Activated CD8-positive, alpha-beta T cell treated with anti-CD3 and anti-CD28 coated beads for 36 hours (primary cell): ENCODE measurements at places on chromosomes 13 and 19. TPM values are rescaled to one million over a fixed set of nuclear protein-coding genes. Genes with fewer than 3 reads are reported as not detected.

- no peak for DNase-seq
Measured at GRCh38 chr13:73055813-73056564, 2.8 kb upstream of the KLF5 start.

GRCh38 chr13:19890030-19890429 is 26.6 kb upstream of the ZMYM5 start:
- DNase-seq, result no peak

GRCh38 chr13:26621731-26622401 is 64.4 kb downstream of the WASF3 start:
- DNase-seq, result no peak

SIGLEC7 gene
- total RNA-seq, result not detected

- DNase-seq, result no peak
Measured at GRCh38 chr13:24681930-24682329, 1.7 kb downstream of the ATP12A start.

GRCh38 chr13:42526804-42527203 is 47.1 kb upstream of the TNFSF11 start:
- no peak for DNase-seq

DNA sequence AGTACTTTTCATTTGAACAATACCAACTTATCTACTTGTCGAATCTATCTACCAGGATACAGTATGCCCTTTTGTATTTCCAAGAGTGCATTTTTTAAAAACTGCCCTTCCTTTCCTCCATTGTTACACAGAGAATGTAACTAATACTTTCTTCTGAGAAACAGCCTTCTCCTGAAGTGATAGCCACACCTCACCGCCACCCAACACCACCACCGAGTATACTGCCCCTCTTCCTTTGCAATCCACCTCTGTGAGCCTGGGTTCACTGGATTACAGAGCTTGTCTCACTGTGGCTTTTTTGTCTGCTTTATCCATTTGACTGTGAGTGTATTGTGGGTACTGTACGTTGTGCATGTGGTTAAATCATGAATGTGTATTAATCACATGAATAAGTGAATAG is 305.4 kb downstream of the KLF12 start:
- no peak for DNase-seq

ACP7 gene
- not detected for total RNA-seq

DNA sequence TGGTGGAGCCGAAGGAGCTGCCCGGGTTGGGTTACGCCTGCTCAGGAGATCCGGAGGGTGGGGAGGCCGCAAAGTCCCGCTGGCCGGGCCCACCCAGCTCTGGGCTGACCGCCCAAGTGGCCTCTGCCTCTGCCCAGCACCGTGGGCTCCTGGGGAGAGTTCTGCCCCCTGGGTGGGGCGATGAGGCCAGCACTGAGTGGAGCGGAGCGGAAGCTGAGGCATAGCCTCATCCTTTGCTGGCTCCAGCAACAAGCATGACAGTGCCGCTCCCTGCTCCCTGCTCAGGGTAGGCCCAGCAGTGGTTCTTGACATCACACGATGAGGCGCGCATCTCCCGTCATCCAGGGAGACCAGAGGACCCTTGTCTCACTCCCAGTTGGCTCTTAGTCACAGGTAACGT is 22.5 kb downstream of the CCDC8 start:
- no peak for DNase-seq

DNA sequence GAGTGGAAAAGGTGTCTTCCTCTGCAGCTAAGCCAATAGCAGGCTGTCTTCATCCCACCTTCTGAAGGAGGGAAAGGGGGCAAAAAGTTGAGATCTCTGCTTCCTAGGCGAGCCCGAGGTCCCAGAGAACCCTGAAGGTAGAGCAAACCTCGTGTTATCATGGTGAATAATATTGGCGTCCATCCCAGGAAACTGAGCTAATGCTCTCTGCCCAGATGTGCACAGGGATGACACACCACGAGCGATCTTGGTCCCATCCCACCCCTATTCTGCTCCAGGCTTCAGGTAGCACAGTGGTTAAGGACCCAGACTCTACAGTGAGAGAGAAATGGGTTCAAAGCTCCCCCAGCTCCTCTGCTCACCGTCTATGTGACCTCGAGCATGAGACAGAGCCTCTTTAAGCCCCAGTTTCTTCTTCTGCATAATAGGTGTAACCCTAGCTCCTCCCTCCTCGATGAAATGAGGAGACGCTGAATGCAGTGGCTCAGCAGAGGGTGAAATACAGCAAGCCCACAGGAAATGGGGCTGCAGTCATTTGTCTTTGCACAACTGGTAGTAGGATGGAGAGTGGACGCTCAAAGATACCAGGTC is 9.9 kb upstream of the CEACAM20 start:
- no peak for DNase-seq

RGS9BP gene
- 0.32 TPM for total RNA-seq

HSPB6 gene
- total RNA-seq, result 0.85 TPM

DNA sequence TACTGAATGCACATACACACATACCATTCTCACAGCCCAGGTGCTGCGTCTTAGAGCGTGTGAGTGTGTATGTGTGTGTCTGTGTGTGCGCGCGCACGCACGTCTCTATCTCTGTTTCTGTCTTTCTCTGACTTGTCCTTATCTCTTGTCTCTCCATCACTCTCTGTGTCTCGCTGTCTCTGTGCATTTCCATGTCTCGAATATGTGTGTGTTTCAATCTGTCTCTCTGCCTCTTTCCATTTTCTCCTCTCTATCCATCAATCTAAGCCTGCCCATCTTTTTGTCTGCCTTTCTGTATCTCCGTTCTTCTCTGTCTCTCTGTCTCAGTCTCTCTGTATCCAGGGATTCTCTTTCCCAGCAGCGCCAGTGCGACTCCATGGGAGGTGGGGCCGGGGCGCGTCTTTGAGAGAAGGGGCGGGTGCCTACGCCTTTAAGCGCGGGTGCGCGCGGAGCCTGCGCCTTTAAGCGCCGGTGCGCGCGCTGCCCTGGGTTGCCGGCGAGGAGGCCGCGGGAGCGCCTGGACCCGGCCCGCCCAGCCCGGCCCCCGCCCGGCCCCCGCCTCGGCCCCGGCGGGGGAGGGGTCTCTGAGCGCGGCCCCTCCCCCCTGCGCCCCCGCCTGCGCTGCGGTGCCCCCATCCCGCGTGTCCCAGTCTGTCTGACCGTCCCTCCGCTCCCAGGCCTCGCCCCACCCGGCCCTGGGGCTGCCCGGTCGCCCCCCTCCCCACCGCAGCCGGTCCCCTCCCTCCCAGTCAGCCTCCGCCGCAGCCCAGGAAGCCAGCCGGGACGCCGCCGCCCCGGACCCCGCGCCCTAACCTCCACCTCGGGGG is at the start of gene LRFN3:
Gene LRFN3, plus strand, starts transcription at position 464 of the 827 bp plus-strand sequence. CDS start 3,052 bp downstream, outside the sequence.
- peak; percentile 72 for DNase-seq

CACNG6 gene
- total RNA-seq, result not detected

GRCh38 chr13:46361276-46361934 is 25.6 kb downstream of the RUBCNL start:
- no peak for DNase-seq

DNA sequence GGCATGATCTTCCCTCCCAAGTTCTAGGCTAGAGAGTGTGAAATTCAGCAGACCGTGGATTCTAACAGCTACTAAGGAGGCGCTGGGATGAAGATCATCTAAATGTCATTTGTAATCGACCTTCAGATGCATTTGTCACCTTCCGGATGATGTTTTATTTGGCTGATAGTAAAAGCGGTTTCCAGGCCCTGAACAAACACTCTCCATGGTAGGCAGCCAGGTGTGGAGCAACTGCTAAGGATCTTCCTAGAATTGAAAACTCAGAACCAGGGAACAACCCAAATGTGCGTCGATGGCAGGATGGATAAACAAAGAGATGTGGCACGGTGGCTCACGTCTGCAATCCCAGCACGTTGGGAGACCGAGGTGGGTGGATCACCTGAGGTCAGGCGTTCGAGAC is 107.2 kb upstream of the CACNA1A start:
- no peak for DNase-seq

DNA sequence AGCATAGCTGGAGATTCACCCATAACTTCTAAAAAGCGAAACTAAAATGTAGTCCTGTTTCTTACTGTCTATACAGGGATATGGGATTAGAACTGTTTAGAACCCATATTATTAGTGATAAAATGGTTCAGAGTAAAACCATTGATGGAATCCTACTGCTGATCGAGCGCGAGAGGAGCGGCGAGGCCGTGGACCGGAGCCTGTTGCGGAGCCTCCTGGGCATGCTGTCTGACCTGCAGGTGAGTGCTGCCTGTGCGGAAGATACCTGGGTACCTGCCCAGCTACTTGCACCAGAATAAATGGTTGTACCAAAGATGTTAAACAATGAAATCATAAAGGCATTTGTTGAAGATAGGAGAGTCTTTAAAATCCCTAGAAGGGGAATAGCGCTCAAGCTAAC is 23.7 kb downstream of the CUL4A start:
- DNase-seq, result no peak

KCNJ14 gene
- total RNA-seq, result 1.3 TPM

GRCh38 chr19:40283414-40284250 is 1.5 kb downstream of the AKT2 start:
- DNase-seq, result no peak

GRCh38 chr13:44305917-44306370 is 67.7 kb upstream of the SERP2 start:
- DNase-seq, result no peak

GRCh38 chr19:18029617-18030338 is 21.8 kb downstream of the ARRDC2 start:
- DNase-seq, result peak; percentile 15

SUGP1 gene
- 51.3 TPM for total RNA-seq
